ENCODE measurements at places on chromosomes 4 and X. TPM values are rescaled to one million over a fixed set of nuclear protein-coding genes. Genes with fewer than 3 reads are reported as not detected.
A peak's percentile ranks its signal among the peaks of the same experiment; 100 is the strongest.

The KIT gene
- 297 TPM for total RNA-seq

DNA sequence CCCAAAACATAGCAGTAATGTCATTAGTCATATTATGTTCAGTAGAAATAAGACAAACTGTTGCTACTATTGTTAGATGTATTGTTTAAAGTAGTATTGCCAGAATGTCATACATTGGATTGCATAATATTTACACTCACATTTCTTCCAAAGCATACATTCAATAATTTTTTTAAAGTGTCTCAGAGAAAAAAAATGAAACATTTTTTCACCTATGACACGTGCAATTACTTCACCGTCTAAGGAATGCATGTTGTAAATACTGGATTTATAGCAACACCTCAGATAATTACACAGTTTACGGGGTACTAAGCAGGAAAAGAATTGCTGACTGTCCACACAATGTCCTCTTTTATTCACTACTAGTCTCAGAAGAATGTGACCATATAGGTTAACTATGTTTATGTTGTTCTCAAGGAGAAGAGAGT lies 162.1 kb downstream of the PCDH18 start:
- no peaks in the 10 kb centered on the region for H3K4me1 ChIP-seq
- H3K4me3 ChIP-seq: no peak overlapping the region
- no peaks in the 10 kb centered on the region for H3K27me3 ChIP-seq

GRCh38 chrX:12885508-12885907 lies 18.6 kb downstream of the TLR7 start:
- peaks cover 50% of the 10 kb centered on the region for H3K27me3 ChIP-seq
- no peak overlapping the region for H3K27ac ChIP-seq
- no peaks in the 10 kb centered on the region for H3K36me3 ChIP-seq
- no peak overlapping the region for H3K4me3 ChIP-seq

GRCh38 chr4:1714303-1715001 lies 2.3 kb upstream of the SLBP start:
- H3K27me3 ChIP-seq: no peaks in the 10 kb centered on the region
- H3K4me3 ChIP-seq: no peak overlapping the region
- H3K27ac ChIP-seq: no peak overlapping the region
- DNase-seq: no peak
- peaks cover 5% of the 10 kb centered on the region for H3K4me1 ChIP-seq
- no peaks in the 10 kb centered on the region for H3K36me3 ChIP-seq

DNA sequence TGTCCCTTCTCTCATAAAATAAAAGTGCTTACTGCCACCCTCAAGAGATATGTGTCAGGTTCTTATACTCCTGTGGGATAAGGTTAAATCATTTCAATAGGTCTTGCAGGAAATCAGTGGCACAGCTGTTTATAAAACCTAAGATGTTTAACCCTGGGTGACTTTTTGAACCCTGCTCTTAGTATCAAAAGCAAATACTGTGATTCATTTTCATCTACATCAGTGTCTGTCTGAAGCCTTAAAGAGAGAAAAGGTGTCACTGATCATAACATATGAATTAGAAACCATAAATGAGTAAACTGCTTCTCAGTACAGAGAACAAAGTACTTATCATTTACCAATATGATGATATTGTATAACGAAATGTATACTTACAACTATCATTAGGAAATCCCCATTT lies 59.0 kb downstream of the CCSER1 start:
- H3K4me1 ChIP-seq: no peaks in the 10 kb centered on the region
- H3K36me3 ChIP-seq: no peaks in the 10 kb centered on the region
- no peak overlapping the region for H3K4me3 ChIP-seq
- DNase-seq: no peak
- no peaks in the 10 kb centered on the region for H3K27me3 ChIP-seq
- no peak overlapping the region for H3K27ac ChIP-seq

The FGFBP2 gene
- total RNA-seq: 6.4 TPM

The CA5B gene
- total RNA-seq: 16.1 TPM

The DMP1 gene
- not detected for total RNA-seq

DNA sequence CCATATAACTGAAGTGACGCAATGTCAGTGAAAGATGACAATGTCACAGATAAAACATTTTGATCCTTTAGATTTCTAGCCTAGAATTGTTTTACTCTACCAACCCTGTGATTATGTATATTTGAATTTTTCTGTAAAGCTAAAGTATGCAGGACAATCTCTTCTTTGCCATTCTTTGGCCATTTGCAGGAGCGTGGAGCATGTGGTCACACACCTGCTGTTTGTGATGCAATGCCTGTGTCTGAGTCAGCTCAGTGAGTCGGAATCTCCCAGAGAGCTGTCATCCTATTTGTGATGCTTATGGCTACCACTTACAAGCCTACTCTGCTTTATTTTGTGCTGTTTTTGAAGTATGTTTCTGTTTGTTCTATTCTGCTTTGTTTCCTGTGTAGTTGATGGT lies 214.5 kb downstream of the NAF1 start:
- H3K36me3 ChIP-seq: no peaks in the 10 kb centered on the region
- no peaks in the 10 kb centered on the region for H3K27me3 ChIP-seq
- no peak overlapping the region for H3K27ac ChIP-seq
- H3K4me1 ChIP-seq: no peaks in the 10 kb centered on the region

DNA sequence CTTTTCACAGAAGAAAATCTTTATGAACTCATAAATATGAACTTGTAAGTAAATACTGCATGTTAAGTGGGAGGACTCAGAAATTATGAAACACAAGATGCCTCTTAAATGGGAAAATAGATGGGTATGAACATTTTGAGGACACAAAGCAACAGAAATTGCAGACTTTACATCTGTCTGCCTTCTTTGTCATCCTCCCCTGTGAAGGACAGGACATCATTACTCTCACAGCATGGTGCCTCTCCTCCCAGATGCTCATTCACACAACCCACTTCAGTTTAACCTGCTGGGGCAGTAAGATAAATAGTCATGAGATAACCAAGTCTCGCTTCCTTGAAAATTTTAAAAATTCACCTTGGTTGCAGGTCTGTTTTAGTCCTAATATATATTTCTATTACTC lies 144.5 kb downstream of the APBB2 start:
- no peaks in the 10 kb centered on the region for H3K36me3 ChIP-seq
- H3K27me3 ChIP-seq: no peaks in the 10 kb centered on the region
- H3K4me3 ChIP-seq: no peak overlapping the region
- no peak for DNase-seq
- H3K27ac ChIP-seq: no peak overlapping the region

The MAP3K15 gene
- not detected for total RNA-seq

DNA sequence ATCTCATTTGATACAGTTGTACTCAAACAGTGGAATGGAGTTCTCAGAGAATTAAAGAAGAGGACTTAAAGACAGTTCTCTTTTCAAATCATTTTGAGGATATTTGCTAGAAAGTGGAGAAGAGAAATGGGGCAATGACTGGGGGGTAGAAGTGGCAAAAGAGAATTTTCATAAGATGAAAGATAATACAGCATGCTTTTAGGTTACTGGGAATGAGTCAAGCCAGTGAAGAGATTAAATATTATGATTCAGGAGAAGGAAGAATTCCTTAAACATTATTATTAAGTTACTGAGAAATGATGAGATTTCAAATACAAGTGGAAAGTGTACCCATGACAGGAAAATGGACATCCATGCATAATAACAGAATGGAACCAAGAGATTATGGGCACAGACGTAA lies 219.0 kb upstream of the DKK2 start:
- DNase-seq: no peak
- no peaks in the 10 kb centered on the region for H3K27me3 ChIP-seq
- no peak overlapping the region for H3K4me3 ChIP-seq
- no peak overlapping the region for H3K27ac ChIP-seq
- H3K4me1 ChIP-seq: no peaks in the 10 kb centered on the region

GRCh38 chrX:54794028-54794427 lies 4.0 kb downstream of the ITIH6 start:
- H3K4me1 ChIP-seq: no peaks in the 10 kb centered on the region
- H3K27ac ChIP-seq: peak overlapping the region; percentile 55
- DNase-seq: no peak
- H3K4me3 ChIP-seq: no peak overlapping the region
- H3K36me3 ChIP-seq: no peaks in the 10 kb centered on the region

DNA sequence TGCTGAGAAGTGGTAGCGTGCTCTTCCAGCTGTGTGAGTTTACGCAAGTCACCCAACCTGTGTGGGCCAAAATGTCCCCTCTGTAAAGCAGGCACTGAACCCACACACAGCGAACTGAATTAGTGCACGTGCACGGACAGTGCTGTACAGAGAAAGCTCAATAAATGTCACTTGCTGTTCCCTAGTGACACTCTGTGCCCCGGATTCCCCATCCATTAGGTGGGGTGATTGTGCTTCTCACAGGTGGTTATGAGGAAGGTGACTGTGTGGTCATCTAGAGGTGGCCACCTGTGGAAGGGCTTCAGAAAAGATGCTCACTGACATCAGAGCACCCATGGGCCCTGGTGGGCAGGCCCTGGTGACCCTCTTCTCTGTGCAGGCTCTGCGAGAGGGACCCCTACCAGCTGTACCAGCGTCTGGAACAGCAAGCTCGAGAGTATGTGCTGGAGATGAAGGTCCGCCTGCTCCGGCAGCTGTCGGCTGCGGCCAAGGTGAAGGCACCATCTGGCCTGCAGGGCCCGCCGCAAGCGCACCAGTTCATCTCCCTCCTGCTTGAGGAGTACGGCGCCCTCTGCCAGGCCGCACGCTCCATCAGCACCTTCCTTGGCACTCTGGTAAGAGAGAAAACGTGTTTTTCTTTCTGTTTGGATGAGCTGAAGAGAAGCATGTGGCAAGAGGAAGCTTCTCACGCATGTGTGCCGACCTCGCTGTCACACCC lies 94.3 kb downstream of the FAM193A start:
- H3K36me3 ChIP-seq: peaks cover 4% of the 10 kb centered on the region
- H3K4me1 ChIP-seq: no peaks in the 10 kb centered on the region
- H3K4me3 ChIP-seq: no peak overlapping the region

GRCh38 chr4:7699031-7699430 lies 240.6 kb downstream of the AFAP1 start:
- H3K36me3 ChIP-seq: no peaks in the 10 kb centered on the region
- peaks cover 4% of the 10 kb centered on the region for H3K4me1 ChIP-seq
- peaks cover 4% of the 10 kb centered on the region for H3K27me3 ChIP-seq
- H3K27ac ChIP-seq: peak overlapping the region; percentile 74
- DNase-seq: no peak

- H3K4me1 ChIP-seq: no peaks in the 10 kb centered on the region
- no peaks in the 10 kb centered on the region for H3K27me3 ChIP-seq
- no peaks in the 10 kb centered on the region for H3K36me3 ChIP-seq
- DNase-seq: no peak
- no peak overlapping the region for H3K27ac ChIP-seq
- H3K4me3 ChIP-seq: no peak overlapping the region
These were observed 19.9 kb downstream of the TMEM164 start for GRCh38 chrX:110022599-110023448.

DNA sequence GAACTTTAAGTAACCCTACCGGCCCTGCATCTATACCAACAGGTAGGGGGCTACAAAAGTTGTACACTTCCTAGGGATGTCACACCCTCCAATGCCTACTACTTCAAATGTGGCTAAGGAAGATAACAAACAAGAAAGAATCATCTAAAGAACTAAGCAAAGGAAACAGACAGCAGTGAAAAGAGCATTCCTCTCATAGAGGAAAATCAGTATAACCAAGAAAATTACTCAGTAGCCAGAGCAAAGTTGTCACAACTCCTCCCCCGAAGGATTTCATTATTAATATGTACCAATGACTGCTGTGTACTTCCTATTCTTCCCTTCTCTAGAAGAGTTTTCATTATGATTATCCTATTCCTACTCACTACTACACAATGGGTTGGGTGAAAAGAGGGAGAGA lies 12.6 kb downstream of the ANKRD17 start:
- no peaks in the 10 kb centered on the region for H3K4me1 ChIP-seq
- no peaks in the 10 kb centered on the region for H3K27me3 ChIP-seq

DNA sequence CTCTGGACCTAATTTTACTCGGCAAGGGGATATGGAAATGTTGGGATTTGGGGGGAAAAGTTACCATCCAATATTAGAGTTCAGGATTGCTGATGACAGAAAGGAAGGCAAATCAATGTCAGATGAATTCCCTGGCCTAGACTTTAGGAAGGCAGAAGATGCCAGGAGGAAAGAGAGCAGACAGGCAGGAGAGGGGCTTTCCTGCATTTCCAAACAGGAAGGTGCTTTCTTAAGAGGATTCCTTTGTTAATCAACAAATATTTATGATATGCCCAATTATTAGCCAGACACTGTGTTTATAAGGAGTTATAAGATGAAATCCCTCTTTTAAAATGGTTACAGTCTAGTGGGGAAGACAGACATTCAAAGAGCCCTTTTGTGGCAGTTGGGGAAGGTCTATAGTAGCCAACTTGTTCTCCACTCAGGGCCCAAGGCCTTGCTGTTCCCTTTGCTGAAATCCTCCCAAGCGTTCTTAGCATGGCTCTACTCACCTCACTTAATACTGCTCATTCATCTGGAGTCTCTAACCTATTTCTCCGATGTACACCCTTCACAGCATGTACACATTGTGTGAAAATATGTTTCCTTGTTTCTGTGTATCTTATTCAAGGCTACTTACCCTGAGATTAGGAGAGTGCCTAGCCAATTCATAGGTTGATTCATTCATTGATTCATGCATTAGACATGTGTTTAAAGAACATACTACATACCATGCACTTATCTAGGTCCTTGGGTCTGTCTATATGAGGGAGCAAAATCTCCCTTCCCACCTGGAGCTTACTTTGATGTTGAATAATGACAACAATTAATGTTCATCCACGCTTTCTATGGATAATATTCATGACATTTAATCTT lies 5.3 kb downstream of the IGFBP7 start:
- peak overlapping the region; percentile 67 for H3K27ac ChIP-seq
- no peak for DNase-seq
- no peaks in the 10 kb centered on the region for H3K4me1 ChIP-seq
- no peaks in the 10 kb centered on the region for H3K36me3 ChIP-seq

DNA sequence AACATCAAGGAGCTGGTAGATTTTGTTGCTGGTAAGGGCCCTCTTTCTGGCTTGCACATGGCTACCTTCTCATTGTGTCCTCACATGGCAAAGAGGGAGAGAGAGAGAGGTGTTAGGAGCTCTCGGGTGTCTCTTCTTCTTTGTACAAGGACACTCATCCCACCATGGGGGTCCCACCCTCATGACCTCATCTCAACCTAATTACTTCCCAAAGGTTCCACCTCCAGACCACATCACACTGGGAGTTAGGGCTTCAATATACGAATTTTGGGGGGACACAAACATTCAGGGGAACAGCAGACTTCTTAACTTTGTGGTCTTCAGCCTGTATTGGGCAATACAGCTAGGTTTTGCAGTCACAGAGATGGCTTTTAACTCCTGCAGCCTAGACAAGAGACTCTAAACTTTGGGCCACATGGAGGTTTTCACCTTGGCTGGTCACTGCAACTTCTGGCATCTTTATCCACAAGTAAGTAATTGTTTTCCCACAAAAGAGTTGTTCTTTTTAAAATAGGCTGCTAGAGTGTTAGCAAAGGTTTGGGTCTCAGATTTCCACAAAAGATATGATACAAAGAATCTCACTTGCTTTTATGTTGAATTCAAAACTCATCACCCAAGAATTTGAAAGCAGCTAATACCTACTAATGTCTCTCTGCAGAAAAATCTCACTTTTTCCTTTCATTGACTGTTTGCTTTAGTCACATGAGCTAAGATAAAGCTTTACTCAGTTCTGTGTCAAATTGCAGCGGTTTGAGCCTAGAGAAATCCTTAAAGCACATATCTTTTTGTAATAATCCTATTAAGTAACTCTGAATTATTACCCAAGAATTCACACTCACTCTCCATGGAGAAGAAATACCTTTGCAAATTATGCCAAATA lies 39.6 kb upstream of the BBS12 start:
- no peak overlapping the region for H3K4me3 ChIP-seq
- H3K27me3 ChIP-seq: no peaks in the 10 kb centered on the region
- DNase-seq: no peak

The CABS1 gene
- total RNA-seq: not detected

Measured in breast epithelium (tissue), 4 donors.